Omental fat pad (tissue), 4 donors: ENCODE measurements at places on chromosomes 2 and 18. TPM values are rescaled to one million over a fixed set of nuclear protein-coding genes. Genes with fewer than 3 reads are reported as not detected.

DNA sequence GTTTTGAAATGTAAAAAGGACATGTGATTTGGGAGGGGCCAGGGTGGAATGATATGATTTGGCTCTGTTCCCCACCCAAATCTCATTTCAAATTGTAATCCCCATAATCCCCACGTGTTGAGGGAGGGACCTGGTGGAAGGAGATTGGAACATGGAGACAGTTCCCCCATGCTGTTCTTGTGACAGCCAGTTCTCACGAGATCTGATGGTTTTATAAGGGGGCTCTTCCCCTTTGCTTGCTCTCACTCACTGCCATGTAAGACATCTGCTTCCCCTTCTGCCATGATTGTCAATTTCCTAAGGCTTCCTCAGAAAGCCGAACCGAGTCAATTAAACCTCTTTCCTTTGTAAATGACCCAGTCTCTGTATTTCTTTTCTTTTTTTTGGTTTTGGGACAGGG, 39.2 kb downstream of the FECH start:
- DNase-seq = no peak

Gene STEAP3
- total RNA-seq = 9.4 TPM

Gene SCN3A
- total RNA-seq = 1.1 TPM

DNA sequence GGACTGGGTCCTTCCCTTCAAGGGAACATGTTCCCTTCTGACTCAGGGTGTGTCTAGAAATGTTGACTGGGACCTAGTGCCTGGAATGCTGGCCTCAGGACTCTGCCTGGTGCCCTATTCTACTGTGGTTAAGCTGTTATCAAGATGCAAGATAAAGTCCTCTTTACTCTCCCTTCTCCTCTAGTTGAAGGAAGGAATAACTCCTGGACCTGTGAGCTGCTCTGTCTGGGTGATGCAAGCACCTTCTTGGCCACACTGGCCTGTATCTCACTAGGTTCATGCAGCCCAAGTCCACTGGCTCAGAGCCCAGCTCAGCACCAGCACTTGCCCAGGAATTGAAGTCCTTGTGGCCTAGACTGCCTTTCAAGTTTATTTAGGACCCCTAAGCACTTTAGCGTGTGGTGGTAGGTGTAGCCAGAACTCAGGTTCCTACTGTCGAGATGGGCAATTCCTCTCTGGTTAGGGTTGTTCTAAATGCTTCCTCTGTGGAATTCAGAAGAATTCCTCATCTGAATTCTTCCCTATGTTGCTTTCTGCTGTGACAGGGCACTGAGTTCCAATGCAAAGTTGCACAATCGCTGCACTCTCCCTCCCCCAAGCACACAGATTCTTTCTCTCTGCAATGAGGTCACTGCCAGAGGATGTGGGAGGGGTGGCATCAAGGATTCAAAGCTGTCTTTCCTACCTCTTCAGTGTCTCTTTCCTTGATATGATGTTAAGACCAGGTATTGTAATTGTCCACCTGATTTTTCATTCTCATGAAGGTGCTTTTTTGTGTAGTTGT, 54.7 kb downstream of the VWC2L start:
- no peak for DNase-seq

GRCh38 chr2:48515513-48515985, 14.4 kb upstream of the STON1 start:
- no peak for DNase-seq

DNA sequence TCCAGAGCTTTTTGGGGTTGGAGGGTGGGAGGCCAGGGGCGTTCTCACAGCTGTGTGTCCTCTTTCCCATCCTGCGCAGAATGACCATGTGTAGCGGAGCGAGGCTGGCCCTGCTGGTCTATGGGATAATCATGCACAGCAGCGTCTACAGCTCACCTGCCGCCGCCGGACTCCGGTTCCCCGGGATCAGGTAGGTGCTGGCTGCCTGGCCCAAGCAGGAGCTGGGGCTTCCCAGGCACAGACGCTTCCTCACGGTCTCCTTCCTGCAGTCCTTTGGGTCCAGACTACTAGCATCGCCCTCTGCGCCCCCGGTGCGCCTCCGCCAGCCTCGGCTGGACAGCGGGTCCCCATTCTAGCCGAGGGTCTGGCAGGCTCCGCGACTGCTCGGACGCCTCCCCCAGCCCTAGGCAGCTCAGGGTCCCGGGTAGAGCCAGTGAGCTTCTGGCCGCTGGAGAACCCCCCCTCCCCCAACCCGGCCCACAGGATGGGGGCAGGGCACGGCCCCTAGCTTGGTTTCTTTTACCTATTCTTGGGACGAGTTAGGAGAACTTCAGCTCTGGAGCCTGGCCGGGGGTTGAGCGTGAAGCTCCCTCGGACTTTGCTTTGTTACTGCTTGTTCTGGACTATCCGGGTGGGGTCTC, 756 bp downstream of the ADCYAP1 start:
- DNase-seq = no peak

Gene CEBPZ
- total RNA-seq = 34.4 TPM

Gene SATB2
- 4.1 TPM for total RNA-seq

DNA sequence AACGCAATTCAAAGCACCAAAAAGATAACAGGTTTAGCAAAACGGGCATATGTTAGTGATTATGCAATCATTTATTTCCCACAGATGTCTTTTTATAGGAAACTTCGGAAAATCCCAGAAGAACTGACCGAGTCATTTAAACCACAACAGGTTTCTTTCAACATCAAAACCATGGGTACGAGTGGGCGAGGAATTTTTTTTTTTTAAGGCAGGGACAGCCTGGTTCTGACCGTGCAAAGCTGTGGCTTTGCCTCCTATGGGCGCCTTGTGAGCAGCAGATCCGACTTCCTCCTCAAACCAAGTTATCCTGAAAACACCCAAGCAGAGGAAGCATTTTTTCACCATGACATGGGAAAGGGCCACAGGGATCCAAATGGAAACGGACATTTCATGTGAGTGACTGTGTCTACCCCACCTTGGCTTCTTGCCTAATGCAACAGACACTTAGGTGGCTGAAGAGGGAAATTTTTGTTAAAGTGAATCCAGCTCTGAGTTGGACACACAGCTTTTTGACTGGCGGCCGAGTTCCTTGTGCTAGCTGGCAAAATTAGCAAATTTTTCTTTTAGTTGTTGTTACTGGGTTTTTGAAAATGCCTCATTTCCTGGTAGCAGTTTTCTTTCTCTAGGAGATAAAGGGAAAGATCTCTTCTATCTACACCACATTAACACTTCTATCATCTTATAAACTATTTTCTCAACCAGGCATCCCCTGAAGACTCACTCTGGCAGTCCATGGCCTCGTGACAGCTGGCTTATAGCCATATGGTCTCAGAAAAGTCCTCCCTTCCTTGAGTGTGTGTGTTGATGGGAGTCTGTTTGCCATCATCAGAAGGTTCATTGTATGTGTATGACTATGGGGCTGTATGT, 487.4 kb upstream of the ZEB2 start:
- DNase-seq = no peak

Gene ANKRD44
- 18.4 TPM for total RNA-seq

DNA sequence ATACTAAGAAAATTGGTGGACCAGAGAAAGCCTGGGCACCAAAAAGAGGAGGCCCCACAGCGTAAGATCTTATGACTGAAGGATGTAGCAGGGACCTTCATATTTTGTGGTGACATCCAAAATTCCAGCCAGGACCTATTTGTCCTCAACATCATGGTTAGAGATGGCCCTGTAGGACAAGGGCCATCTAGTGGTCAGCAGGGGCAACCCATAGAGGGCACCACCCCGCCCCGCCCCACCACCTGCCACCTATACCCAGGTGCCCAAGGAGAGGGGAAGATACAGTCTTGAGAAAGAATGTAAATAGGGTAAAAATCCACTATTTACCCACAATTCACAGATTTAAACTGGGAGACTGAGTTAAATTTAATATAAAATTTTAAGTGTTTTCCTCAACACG, 59.6 kb upstream of the TMEM163 start:
- DNase-seq = no peak

- DNase-seq = no peak
Measured at GRCh38 chr18:30455741-30456140, 586.8 kb downstream of the DSC3 start.

Gene CD8A
- total RNA-seq = 2.5 TPM

GRCh38 chr2:192901446-192901845, 706.7 kb upstream of the TMEFF2 start:
- DNase-seq = no peak

GRCh38 chr18:54052732-54053429, 171.6 kb downstream of the MBD2 start:
- DNase-seq = no peak
